CD8-positive, alpha-beta T cell (primary cell): ENCODE measurements at places on chromosomes 5 and 9. TPM values are rescaled to one million over a fixed set of nuclear protein-coding genes. Genes with fewer than 3 reads are reported as not detected.

The DTWD2 gene
- 1.9 TPM for total RNA-seq

The WDR38 gene
- not detected for total RNA-seq

The FBP2 gene
- not detected for total RNA-seq

The PITX1 gene
- not detected for total RNA-seq

The FIBCD1 gene
- not detected for total RNA-seq

The PTPRD gene
- total RNA-seq, result not detected

The OR2V2 gene
- not detected for total RNA-seq

The SHOC1 gene
- not detected for total RNA-seq

The IGFBPL1 gene
- total RNA-seq, result not detected

The CD72 gene
- total RNA-seq, result 5.7 TPM

The MZB1 gene
- 1.5 TPM for total RNA-seq

The OR1J2 gene
- total RNA-seq, result not detected

The TMEM141 gene
- total RNA-seq, result 16.6 TPM

The SMIM15 gene
- total RNA-seq, result 24.8 TPM

The SLC28A3 gene
- total RNA-seq, result not detected

The ARL10 gene
- total RNA-seq, result 4.1 TPM

The KLF9 gene
- total RNA-seq, result 87.1 TPM

The CCDC152 gene
- total RNA-seq, result 1.6 TPM

The CCDC192 gene
- not detected for total RNA-seq

The LRRC19 gene
- not detected for total RNA-seq

The RAB14 gene
- 60.4 TPM for total RNA-seq

The SH3RF2 gene
- total RNA-seq, result not detected

The PTAR1 gene
- 57.6 TPM for total RNA-seq

The PLEKHG4B gene
- total RNA-seq, result not detected

The OXCT1 gene
- 16.1 TPM for total RNA-seq

The PPP2CA gene
- 260 TPM for total RNA-seq

The LIFR gene
- total RNA-seq, result not detected

The LCN2 gene
- not detected for total RNA-seq

The ANP32B gene
- 177 TPM for total RNA-seq

The COL15A1 gene
- total RNA-seq, result not detected

The PHF2 gene
- total RNA-seq, result 25.7 TPM

The KIF20A gene
- total RNA-seq, result not detected

The FSD1L gene
- total RNA-seq, result 0.33 TPM

The PCDHGA5 gene
- not detected for total RNA-seq

The KCNV2 gene
- not detected for total RNA-seq

The EQTN gene
- not detected for total RNA-seq

The CARD9 gene
- 0.31 TPM for total RNA-seq

The LRRC26 gene
- total RNA-seq, result not detected
